ENCODE measurements at places on chromosomes 5 and 9.
A peak's percentile ranks its signal among the peaks of the same experiment; 100 is the strongest.

DNA sequence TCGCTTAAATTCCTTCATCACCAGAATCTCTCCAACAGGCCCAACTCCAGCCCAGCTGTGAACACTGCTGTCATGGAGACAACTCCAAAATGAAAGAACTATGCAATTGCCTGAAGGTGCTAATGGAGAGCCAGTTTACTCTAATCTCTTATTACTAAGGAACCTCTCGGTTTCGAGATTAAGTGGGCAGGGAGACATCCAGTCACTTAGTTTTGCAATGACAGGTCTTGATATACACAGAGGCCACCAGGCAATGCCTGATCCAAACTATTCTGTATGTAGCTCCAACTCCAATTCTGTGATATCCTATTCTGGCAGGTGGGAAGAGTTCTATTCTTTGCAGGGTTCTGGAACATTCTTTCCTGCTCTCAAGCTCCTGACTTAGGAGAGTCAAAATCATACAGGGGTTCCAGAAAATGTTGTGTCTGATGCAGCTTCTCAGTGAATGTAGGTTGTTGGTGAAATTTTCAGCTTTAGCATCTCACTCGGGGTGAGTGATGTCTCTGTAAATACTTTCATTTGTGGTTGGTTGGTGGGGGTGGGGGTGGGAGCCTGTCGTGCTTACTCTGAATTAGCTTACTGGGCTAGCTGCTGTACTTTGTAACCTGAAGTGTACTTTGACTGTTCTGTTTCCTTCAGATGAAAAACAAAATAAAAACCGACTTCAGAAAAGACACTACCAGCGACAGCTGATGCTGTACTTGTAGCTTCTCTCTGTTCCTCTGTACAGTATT lies 170.9 kb downstream of the PALM2AKAP2 start:
- no peak for DNase-seq

GRCh38 chr9:71854811-71855210 lies 56.2 kb downstream of the ABHD17B start:
- DNase-seq, result peak; percentile 55

GRCh38 chr5:77366717-77367500 lies 125.2 kb downstream of the WDR41 start:
- no peak for DNase-seq

DNA sequence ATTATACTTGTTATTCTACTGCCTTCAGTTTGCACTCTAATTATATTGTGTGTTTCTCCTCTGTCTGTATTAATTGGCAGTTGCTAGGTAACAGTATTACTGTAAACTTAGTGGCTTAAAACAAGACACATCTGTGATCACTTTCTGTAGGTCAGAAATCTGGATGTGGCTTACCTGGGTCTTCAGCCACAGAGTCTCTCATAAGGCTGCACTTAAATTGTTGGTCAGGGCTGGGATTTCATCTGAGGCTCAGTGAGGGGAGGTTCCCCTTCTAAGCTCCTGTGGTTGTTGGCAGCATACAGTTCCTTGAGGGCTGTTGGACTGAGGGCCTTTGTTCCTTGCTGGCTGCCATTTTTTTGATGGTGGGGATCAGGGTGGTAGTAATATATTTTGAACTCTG lies 68.8 kb downstream of the SLC44A1 start:
- no peak for DNase-seq

DNA sequence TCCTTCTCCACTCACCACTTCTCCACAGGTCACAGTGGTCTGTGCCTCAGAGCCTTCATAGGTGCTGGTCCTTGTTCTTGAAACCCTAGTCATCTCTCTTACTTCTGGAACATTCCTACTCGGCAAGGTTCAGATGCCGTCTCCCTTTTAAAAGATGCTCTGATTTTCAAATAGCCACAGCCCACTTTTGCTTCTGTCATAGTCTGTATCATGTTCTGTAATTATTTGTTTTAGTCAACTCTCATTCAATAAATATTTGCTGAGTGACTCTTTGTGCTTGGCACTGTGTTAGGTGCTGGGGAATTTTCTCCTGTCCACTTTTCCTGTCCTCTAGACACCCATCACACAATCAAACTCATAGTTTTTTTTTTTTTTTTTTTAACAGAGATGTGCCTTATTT lies 181.3 kb upstream of the IL12B start:
- no peak for DNase-seq

DNA sequence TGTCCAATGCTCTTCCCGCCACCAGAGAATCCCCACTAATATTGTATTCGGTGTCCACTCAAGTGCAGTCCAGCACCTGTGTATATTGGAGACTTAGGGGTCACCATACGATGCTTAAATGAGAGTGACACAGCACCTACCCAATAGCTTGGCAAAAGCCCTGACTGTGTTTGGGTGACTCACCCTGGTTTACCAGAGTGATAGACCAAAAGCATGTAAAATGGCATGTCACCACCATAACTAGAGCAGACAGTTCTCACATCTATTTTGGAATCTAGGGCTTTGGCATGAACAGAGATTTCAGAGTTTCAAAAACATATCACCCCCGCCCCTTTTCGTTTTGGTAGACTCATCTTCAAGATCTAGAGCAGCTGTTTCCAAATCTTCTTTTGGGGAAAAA lies 217.3 kb upstream of the RASEF start:
- DNase-seq, result no peak

DNA sequence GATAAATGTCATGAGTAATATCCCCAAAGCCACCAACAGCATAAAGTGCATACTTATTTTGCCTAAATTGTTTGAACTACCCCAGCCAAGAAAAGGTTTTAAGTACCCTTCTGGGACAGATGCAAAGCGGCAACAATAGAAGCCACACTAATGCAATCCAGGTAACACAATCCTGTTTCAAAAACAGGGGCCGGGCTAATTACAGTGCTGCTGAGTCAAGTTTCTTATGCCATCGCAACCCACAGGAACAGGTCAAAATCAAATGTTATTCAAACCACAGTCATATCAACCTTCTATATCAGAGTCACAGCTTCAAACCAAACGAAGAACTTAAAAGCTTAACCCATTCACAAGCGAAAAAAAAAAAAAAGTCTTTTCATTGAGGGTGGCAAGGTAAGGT lies 28.3 kb downstream of the EBF1 start:
- no peak for DNase-seq

- no peak for DNase-seq
Measured at GRCh38 chr5:161548487-161549094, 2.1 kb upstream of the GABRB2 start.

- DNase-seq, result no peak
Measured at GRCh38 chr5:157607371-157608161, 32.0 kb upstream of the ADAM19 start.

DNA sequence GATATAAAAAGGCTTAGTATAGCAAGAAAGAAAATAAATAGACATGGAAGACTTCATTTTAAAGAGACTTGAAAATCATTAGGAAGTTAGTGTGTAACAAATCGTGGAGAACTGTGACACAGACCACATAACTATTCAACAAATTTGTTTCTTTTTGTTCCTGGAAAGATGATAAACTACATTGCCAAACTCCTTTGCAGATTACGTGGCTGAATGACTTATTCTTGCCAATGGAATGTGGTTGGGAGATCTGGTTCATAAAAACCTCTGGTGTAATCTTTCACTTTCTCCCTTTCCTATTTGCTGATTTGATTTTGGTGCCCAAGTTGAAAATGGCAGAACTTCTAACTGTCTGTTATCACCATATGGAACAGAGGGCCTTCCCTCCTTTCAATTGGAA lies 328.9 kb upstream of the MEF2C start:
- DNase-seq, result no peak

GRCh38 chr5:26121338-26121737 lies 917.0 kb downstream of the CDH9 start:
- no peak for DNase-seq

DNA sequence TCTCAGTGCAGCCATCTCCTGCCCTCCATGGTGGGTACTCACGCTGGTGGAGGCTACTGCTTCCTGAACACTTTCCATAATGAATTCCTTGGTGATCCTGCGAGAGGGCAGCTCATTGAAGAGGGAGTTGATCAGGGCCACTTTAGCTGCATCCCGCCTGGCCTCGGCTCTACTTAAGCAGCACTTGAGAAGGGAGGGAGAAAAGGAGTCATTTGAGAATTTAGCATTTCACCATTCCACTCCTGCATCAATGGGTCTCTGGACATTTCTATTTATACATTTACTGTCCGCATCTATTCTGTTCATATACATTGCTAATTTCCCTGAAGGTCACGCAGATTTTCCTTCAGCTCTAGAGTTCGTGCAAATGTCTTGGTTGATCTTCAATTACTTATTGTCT lies 35.1 kb downstream of the LIX1 start:
- no peak for DNase-seq

Data from G401 (cell line).